Activated CD8-positive, alpha-beta T cell treated with anti-CD3 and anti-CD28 coated beads for 36 hours (primary cell): ENCODE measurements at places on chromosomes 5 and 9.

- no peak for DNase-seq
These were observed 63.3 kb downstream of the ABCA1 start for GRCh38 chr9:104864675-104865104.

- no peak for DNase-seq
These were observed 168.1 kb downstream of the PDE4D start for GRCh38 chr5:59725392-59725767.

DNA sequence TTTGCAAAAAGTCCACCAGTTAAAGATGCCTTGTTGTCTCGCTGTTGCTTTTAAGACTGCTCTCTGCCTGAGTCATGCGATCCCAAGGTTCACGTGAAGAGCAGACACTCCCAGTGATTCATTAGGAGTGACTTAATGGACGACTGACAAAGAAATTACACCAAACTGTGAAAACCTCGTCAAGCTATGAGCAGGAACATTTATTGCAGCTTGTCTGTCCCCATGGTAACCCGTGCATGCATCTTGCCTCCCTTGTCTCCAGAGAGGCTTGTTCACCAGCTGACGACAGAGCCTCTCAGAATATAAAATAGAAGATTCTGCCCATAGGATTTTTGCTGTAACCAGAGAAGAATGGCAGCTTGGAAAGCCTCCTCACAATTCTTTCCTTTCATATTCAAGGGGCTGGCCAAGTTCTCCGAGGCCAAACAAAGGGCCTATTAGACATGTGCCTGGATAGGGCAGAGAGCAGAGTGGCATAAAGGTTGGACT is 352.7 kb downstream of the SPOCK1 start:
- DNase-seq = no peak

- no peak for DNase-seq
These were observed 232.2 kb downstream of the DENND1A start for GRCh38 chr9:123697686-123698085.

DNA sequence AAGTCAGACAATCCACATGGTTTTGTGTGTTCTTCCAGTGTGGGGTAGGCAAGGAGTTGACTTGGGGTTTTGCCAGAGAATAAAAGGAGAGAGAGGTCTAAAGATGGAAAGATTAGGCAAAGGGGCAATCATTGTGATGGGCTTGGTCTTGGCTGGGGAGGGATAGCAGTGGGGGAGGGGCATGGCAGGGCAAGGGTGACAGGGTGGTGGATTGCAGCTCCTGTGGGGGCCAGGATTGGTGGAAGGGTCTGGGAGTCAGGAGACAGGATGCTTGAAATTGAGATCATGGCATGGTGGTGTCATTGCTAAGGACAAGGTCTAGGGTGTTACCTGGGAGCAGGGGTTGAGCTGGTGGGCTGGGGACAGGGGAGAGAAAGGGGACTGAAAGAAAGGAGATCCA is 57.6 kb downstream of the ZNF618 start:
- no peak for DNase-seq

GRCh38 chr9:121812159-121812735 is 160.8 kb downstream of the DAB2IP start:
- no peak for DNase-seq

GRCh38 chr9:33437898-33438297 is 9.5 kb downstream of the AQP3 start:
- DNase-seq = no peak

- no peak for DNase-seq
These were observed 15.4 kb upstream of the VAV2 start for GRCh38 chr9:134007571-134007970.

- DNase-seq = no peak
These were observed 1118.6 kb upstream of the DMAC1 start for GRCh38 chr9:8917956-8918739.

- DNase-seq = no peak
These were observed 75.4 kb downstream of the LRRC70 start for GRCh38 chr5:62653864-62654575.

- no peak for DNase-seq
These were observed 15.3 kb upstream of the SEC16A start for GRCh38 chr9:136497916-136498695.

- peak; percentile 26 for DNase-seq
These were observed 35.0 kb downstream of the ERGIC1 start for GRCh38 chr5:172868924-172869591.

DNA sequence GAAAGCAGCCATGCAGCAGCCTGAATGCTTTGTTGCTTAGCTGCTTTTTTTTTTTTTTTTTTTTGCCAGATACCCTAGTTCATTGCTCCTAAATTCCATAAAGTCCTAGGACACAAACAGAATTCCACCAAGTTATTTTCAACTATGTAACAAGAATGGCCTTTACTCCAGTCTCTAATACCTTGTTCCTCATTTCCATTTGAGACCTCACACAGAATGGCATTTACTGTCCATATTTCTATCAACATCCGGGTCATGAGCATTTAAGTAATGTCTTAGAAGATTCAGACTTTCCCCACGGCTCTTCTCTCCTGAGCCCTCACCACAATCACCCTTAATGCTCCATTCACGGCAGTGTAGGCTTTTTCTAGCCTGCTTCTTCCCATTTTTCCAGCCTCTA is 31.7 kb upstream of the FBXW11 start:
- no peak for DNase-seq

- DNase-seq = no peak
These were observed 28.9 kb downstream of the TMEM167A start for GRCh38 chr5:83048277-83048676.

GRCh38 chr9:20620650-20621470 is 1.4 kb downstream of the MLLT3 start:
- peak; percentile 74 for DNase-seq

GRCh38 chr5:170362656-170363055 is 26.5 kb downstream of the KCNMB1 start:
- DNase-seq = no peak

DNA sequence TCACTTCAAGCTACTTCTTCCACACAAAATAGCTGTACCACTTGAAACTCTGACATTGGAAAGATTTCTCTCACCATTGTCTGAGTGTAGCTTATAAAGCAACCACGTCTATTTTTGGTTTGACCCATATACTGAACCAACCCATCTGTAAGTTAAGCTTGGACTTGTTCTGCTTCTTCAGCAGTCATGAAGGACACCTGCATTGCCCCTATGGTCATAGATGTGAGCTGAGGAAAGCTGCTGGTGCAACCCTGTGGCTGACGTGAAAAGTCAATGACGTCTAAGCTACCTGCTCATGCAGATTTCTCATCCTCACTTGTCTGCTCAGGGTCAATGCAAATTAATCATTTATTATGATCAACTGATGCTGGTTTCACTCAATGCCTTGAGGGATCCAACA is 417.4 kb downstream of the CETN3 start:
- no peak for DNase-seq

GRCh38 chr5:169251333-169252084 is 49.4 kb downstream of the SLIT3 start:
- no peak for DNase-seq

GRCh38 chr9:127056446-127056845 is 66.0 kb downstream of the ANGPTL2 start:
- DNase-seq = no peak

DNA sequence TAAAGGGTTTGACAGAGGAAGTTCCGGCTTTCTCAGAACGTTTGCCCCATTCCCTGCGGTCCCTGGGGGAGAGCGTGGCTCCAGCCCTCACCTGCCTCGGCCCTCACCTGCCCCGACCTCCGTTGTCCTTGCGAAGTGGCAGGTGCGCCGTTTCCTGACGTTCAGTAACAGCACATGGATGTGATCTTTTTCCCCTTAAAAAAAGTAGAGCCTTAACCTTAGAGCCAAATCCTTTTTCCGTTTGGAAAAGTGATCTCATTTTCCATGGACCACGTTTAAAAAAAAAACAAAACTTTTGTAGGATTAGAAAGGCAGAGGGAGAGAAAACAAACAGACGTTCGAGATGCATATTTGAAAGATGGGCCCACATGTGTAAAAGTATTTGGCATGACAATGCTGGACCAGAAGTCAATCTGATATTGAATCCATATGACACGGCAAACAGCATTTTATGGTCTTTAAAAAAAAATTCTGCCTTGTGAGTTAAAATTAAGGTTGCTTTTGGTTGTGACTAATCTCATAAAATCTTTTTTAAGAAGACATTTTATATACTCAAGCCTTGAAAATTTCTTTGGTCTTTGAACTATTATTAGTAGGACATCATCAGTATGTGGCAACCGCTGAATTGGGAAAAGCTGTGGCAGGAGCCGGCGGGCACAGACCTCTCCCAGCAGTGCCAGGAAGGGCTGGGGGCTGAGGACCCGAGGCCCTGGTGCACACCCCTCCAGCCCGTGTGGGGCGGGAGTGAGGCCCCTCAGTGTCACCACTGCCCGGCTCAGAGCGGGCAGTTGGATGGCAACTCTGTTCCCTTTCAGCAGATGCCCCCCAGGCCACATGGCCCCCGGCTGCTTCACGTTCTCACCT is 42.5 kb upstream of the EXOC3 start:
- no peak for DNase-seq

DNA sequence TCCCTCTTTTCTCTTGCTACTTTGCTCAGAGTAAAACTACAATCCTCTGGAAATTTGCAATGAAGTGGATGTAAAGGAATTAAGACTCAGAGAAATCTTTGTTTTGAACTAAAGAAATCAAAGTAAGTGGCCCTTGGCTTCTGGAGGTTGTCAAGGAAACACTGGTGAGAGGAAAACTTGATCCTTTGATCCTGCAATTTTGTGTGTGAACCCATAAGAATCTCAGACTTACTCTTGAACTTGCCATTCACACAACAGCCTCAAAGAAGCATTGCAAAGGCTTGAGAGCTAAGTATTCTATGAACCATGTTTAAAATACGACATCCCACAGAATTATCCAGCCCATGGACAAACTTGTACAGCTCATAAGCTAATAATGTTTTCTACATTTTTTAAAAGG is 827.5 kb downstream of the TAF11L14 start:
- no peak for DNase-seq

DNA sequence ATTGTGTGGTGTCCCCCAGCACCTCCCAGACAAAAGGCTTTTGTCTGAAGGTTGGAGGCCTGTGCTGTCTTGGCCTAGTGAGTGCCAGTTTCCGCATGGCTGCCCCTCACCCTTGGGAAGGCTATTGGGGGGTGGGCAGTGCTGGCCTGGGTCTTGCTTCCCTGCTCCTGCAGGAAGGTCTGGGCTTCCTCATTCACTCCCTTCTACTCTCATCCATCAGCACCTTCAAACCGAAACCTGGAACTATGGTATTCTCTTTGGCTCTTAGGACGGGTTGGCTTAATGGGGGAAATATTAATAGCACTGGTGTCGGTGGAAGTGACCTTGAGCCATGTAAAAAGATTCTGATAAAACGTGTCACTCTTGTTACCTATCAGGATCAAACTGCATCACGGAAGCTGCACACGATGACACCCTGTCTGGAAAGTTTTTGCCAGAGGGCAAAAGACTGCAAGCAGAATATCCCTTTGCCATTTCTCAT is 34.0 kb upstream of the GLRX start:
- no peak for DNase-seq

- DNase-seq = no peak
These were observed 245.2 kb downstream of the EFNA5 start for GRCh38 chr5:107425541-107426031.

DNA sequence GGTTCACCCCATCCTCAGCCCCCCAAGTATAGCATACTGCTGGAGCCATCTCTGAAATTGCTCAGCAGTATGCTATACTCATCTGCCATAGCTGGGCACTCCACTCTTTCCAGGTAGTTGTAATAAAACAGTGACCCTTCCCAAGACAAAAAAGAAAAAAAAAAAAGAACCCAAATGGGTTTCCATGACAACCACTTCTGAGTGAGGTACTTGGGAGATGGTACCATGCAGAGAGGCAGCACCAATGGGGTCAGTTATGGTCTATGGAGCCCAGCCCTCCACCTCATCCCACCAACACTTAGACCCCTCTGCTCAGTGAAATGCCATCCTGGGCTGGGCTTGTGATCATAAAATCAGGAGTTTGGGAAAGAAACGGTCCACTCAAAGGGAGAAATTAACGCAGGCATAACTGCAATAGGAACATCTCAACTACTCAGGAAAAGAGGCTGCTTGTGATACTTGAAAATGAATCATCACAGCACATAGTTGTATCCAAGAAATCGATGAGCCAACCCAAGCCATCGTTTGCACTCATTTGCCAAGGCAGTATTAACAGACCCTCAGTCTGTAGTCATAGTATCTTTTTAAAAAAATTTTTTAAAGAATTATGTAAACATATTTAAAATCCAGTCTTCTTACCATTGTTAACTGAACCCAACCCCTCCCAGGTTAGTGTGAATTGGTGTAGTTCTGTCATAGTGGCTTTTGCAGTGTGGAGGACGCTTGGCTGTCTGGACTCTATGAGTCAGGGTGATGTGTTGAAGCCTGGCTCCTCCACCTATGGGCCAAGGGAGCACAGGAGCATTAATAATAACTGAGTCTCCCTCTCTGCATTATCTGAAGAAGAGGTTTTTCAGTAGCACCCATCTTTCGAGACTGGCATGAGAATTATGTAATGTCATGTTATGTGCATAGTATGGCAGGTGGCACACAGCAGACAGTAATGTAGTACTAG is 402.7 kb downstream of the SPOCK1 start:
- DNase-seq = no peak

- DNase-seq = peak; percentile 8
These were observed 8.5 kb downstream of the LCN9 start for GRCh38 chr9:135671591-135672041.

DNA sequence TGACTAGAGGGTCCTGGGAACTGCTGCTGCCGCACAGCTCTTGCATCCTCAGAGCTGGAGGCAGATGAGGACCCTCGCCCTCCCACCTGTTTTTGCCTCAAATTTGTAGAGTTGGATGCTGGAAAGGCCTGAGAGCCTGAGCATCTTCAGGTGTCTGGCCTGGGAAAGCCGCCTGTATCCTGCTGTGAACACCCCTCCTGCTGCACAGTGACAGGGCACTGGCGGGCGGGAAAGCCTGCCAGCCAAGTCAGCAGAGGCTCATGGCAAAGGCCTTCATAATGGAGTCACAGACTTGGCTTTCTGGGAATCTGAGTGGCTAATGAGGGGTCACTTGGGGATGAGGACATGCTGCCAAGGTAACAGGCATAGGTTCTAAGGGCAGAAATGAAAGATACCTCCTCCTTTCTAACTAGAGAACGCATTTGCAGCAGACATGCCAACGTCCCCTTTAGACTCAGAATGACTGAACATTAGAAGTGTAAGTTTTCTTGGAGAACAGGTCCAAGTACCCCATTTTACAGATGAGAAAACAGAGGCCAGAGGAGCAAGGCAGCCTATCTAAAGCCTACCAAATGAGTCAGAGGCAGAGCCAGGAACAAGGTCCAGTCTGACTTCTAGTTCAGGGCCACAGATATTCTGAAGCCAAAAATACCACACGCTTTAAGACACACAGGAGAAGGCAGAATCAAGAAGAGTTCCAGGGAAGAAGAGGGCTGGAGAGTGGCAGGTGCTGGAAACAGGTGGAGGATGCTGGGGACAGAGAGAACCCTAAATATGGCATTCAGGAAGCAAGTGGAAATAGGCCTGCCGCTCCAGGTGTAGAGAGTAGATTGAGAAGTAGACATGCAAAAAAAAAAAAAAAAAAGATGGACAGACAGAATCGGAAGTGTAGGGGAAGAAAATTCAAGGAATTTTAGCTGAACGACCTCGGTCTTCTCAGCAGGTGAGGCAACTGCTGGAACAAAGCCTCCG is 44.1 kb downstream of the EPB41L4B start:
- DNase-seq = no peak
